SW 1271 (cell line): ENCODE measurements at places on chromosomes 1 and 21.

GRCh38 chr1:247324204-247324787 lies 7.4 kb downstream of the ZNF496 start:
- no peak for DNase-seq

DNA sequence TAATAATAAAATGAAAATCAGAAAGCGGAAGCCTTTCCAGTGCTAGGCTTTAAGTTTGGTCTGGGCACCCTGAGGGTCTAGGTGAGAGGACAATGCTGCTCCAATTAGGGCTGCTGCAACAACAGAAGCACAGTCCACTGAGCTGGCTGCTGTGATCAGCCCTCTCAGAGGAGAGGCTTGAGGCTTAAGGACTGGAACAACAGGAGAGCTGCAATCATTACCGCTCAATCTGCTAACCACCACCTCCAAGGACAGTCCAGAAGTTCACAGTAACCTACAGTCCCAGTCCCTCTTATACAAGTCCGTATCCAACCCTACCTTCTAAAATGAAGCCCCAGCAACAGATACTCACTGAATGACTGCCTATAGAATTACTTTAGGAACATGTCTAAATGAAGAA lies 62.1 kb downstream of the USP24 start:
- DNase-seq: no peak

DNA sequence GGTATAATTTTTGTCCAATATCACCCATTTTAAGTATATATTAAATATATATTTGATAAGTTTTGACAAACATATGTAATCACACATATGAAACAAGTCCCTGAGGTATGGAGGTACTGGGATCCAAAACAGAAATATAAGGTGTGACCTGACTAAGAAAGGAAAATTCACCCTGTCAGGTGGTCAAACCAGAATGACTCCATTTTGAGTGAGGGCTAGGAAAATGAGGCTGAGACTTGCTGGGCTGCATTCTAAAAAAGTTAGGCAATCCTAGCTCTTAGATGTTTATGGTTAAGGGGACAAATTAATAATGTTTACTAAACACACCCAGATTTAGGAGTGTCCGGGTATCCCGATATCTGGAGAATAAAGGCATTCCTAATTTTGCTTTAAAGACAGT lies 11.6 kb upstream of the SLC19A2 start:
- no peak for DNase-seq

GRCh38 chr21:41196993-41197392 lies 29.0 kb downstream of the BACE2 start:
- DNase-seq: no peak

GRCh38 chr1:48470481-48470855 lies 1.5 kb downstream of the SPATA6 start:
- no peak for DNase-seq

DNA sequence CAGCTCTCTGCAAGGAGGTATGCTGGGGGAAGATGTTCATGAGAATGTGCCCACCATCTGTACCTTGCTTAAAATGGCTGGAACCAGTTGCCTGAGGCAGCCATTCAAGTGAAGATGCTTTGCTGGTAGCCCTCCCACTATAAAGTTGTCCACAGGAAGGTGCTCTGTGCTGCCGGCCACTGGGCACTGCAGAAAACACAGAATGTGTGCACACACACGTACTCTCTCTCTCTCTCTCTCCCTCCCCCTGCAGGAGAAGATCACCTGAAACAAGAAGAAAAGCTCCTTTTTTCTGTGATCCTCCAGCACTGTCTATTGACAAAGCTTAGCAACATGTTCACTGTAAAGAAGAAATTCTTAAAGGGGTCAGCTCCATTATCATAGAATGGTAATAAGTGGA lies 134.8 kb downstream of the PIGK start:
- DNase-seq: no peak

DNA sequence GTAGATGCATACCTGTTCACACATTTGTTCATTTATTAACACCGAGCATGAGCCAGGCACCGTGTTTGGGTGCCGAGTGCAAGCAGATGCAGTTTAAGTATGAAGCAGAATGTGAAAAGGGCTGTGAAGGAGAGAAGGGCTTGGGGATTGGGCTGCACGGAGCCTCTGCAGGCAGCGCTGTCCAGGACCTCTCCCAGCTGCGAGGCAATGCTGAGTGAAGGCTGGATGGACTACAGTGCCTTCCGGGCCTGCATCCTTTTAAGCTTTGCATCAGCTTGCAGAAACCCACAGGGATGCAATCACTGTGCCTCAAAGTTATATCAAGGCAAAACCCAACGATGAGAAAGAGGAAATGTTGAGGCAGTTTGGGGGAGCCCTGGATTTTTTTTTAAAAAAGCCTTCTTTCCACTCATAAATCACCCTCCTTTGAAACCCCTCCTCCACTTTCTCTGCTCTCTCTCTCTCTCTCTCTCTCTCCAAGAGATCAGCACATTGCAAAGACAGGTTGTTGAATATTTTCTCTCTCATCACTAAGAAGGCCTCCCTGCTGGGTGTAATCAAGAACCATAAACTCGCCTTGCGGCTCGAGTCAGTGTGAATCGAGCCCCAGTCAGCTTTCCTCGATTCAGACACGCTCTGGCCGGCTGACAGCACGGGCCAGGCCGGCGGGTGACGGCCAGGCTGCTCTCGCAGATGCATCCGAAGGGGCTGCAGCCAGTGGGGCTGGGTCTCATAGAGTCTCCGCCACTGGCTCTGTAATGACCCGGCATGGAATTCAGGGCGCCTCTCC lies 89.2 kb upstream of the POU3F1 start:
- DNase-seq: no peak

- DNase-seq: no peak
Observed at GRCh38 chr1:205170532-205171269, 40.8 kb downstream of the DSTYK start.

DNA sequence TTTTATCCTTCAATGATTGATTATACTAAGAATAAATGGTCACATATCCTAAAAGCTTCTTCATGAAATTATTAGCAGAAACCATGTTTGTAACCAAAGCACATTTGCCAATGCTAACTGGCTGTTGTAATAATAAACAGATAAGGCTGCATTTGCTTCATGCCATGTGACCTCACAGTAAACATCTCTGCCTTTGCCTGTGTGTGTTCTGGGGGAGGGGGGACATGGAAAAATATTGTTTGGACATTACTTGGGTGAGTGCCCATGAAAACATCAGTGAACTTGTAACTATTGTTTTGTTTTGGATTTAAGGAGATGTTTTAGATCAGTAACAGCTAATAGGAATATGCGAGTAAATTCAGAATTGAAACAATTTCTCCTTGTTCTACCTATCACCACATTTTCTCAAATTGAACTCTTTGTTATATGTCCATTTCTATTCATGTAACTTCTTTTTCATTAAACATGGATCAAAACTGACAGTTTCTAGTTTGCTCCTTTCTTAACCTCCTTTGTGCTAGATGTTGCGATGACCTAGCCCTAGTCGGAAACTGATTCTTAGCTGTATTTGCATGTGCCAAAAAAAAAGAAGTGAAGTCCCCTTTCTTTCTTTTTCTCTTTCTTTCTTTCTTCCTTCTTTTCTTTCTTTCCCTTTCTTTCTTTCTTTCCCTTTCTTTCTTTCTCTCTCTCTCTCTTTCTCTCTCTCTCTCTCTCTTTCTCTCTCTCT lies 45.1 kb downstream of the MAP3K7CL start:
- no peak for DNase-seq

DNA sequence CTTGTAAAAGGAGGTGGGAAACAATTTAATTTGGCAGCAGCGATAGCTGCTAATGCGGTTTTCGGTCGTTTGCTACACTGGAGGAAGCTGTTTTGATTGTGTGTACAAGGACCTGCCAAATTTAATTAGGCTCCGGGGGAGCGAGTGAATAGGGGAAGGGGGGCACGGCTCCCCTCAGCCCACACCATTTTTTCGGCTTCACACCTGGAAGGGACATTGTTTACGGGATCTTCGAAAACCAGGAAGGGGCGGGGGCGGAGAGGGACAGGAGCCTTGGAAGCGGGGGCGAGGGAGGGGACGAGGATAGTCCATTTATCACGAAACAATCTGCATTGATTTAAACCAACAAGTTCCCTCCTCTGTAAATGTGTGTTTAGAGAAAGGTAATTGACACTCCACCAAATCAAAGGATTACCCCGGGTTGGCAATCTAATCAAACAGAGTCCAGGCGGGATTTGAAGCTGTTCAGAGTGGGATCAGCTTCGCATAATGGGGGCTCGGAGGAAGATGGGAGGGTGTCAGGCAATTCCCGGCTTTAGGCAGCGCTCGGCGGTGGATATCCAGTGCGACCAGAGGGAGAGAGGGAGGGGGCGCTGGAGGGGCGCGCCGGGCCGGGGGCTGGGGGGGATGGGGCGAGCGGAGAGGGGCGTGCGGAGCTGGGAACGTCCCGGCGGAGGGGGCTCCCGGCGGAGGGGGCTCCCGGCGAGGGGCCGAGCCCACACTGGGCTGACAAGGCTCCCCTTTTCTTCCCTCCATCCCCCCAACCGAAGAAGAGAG lies 9.8 kb downstream of the PAX7 start:
- no peak for DNase-seq

DNA sequence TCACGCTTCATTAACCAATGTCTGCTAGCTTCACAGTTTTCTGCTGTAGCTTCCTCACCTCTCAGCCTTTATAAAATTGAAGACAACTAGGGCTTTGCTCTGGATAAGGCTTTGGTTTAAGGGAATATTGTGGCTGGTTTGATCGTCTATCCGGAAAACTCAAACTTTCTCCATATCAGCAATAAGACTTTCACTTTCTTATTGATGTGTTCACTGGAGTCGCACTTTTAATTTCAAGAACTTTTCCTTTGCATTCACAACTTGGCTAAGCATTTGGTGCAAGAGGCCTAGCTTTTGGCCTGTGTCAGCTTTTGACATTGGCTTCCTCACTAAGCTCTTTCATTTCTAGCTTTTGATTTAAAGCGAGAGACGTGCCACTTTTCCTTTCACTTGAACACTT lies 12.9 kb downstream of the COA6 start:
- DNase-seq: no peak

DNA sequence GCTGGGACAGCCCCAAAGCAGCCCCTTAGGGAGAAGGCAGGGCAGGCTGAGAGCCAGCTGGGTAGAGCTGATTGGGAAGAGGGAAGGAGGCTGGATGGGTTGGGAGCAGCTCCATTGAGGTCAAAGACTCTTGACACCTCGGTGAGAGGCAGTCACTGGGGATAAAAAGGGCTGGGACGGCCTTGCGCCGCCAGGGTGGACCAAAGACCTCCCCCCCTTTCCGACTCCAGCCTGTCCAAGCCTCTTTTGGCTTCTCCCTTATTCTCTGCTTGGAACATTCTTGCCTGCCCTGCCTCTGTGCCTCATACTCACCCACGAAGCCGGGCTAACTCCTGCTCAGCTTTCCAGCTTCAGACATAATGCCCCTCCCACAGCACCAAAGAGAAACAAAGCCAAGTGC lies 51.1 kb downstream of the LRRC38 start:
- DNase-seq: no peak

DNA sequence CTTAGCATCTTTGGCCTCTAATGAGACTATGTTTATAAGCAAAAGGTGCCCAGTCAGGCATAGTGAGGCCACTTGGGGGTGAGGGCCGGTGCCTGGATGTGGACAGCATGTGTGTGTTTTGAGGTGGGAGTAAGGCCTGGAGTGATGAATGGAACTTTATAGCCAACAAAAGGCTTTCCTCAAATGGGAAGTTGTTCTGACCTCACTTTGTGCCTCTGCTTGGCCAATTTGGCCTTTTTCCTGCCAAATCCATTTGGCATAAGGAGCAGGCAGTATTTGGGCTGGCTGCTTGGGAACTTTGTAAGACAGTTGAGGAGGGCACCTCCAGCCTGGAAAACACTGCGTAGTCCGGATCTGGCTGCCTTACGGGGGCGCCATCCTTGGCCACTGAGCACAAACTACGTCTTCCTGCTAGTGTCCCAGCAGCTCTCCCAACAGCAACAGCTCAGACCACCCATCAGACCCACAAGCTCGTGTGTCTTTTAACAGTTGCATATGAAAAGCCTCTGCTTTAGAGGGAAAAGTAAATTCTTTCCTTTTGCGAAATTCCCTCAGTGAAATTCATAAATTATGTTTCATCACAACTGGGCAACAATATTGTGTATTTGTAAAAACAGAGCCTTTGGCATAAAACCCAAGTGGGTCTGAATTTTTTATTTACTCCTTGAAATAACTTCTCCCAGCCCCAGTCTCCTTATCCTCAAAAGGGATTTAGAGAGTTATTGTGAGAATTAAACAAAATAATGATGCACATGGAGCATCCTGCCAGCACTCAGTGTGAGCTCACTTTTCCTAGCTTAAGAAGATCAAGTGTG lies 322.9 kb downstream of the DISC1 start:
- DNase-seq: no peak

DNA sequence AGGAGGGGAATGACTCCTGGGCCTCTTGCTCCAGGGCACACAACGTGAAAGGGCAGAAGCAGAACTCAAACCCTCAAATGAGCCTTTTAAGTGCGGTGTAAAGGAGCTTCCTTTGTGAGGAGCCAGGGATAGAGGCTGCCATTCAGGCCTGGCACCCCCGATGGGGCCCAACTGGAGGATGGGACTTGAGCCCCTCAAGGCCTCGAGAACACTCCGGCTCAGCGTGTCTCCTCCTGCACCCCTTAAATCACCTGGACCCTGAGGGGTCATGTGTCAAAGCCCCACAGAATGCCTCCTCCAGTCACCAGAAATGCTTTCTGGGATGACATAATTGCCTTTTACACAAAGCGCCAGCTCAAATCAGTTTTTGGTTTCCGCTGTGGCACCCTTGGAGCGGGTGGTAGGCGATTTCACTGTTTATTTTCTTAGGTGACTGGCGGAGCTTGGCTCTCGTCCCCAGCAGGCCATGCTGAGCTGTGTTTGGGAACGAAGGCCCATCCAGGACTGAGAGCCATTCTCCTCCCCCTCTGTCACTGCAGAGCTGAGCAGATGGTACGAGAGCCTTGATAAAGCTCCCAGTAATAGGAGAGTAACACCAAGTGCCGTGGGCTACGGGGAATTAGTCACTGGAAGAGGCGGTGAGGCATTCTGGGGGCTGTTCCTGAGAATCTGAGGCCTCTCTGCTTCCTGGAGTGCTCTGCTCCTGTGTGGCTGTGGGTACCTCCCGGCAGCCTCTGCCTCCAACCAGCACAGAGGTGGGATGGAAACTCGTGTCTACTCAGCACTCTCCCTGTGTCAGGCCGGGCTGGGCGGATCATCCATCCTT lies 163.0 kb downstream of the GRIK3 start:
- no peak for DNase-seq
